Activated T-cell treated with anti-CD3 and anti-CD28 coated beads, Interleukin-2, amount 50 U/mL, for 24 hours (primary cell): ENCODE measurements at places on chromosomes 5 and 9.

GRCh38 chr9:91315191-91315590 is 46.5 kb downstream of the AUH start:
- H3K27me3 ChIP-seq = no peaks in the 10 kb centered on the region
- H3K36me3 ChIP-seq = peaks cover 87% of the 10 kb centered on the region
- H3K4me3 ChIP-seq = no peak overlapping the region
- H3K4me1 ChIP-seq = peaks cover 11% of the 10 kb centered on the region

DNA sequence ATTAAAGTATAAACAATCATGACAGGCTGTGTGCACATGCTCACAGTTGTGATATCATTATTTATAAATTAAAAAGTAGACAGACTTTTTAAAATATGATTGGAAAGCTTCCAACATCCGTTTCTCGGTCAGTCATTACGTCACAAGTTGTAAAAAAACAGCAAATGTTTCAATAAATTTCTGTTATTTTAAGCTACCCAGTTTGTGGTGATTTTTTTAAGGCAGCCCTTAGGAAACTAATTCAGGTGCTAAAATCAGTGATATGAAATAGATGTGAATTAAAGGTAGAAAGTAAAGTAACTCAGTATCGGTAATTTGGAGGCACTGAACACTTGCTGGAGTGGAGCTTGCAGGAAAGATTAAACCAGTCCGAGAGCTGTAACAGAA is 1.2 kb downstream of the CCNH start:
- DNase-seq = no peak
- peak overlapping the region; percentile 94 for H3K4me3 ChIP-seq
- H3K4me1 ChIP-seq = peaks cover 53% of the 10 kb centered on the region
- peak overlapping the region; percentile 96 for H3K27ac ChIP-seq

- no peak overlapping the region for H3K27ac ChIP-seq
- H3K4me1 ChIP-seq = no peaks in the 10 kb centered on the region
- no peaks in the 10 kb centered on the region for H3K36me3 ChIP-seq
- H3K27me3 ChIP-seq = peaks cover 11% of the 10 kb centered on the region
- no peak overlapping the region for H3K4me3 ChIP-seq
Observed at GRCh38 chr9:110877374-110877773, 160.9 kb downstream of the LPAR1 start.

DNA sequence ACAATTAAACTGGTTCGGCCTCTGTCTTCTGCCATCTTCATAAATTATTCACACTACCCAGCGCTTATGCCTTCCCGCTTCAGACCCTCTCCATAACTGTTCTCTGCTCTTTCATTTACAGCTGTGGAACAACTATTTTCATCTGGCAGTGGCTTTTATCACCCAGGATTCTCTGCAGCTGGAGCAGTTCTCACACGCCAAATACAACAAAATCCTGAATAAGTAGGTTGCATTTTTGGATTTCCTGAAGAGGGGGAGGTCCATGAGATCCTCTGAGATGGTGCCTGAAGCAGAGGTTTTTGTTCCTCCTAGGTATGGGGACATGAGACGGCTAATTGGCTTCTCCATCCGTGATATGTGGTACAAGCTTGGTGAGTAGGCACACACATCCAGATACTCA is 28.1 kb upstream of the INSYN2B start:
- no peaks in the 10 kb centered on the region for H3K27me3 ChIP-seq
- no peak overlapping the region for H3K27ac ChIP-seq
- no peak for DNase-seq
- peaks cover 83% of the 10 kb centered on the region for H3K36me3 ChIP-seq
- H3K4me1 ChIP-seq = no peaks in the 10 kb centered on the region
- H3K4me3 ChIP-seq = no peak overlapping the region

DNA sequence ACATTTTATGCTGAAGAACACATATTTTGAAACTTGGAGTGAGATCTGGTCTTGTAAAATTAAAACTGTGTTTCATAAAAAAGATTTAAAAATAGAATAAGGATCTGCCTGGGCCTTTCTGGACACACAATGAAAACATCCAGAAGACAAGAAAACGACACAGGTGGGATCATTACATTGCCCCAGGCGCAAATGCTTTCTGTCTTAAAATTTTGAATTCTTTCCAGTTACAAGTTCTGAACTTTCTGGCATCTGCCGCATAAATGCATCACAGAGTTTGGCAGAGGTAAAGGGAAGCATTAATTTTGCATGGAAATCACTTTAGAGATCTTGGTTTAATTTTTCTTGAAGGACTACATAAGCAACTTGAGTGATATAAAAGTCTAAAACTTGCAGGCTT is 219.6 kb downstream of the WDR70 start:
- peaks cover 3% of the 10 kb centered on the region for H3K4me1 ChIP-seq
- H3K36me3 ChIP-seq = peaks cover 49% of the 10 kb centered on the region
- H3K27me3 ChIP-seq = no peaks in the 10 kb centered on the region
- no peak for DNase-seq
- no peak overlapping the region for H3K27ac ChIP-seq

DNA sequence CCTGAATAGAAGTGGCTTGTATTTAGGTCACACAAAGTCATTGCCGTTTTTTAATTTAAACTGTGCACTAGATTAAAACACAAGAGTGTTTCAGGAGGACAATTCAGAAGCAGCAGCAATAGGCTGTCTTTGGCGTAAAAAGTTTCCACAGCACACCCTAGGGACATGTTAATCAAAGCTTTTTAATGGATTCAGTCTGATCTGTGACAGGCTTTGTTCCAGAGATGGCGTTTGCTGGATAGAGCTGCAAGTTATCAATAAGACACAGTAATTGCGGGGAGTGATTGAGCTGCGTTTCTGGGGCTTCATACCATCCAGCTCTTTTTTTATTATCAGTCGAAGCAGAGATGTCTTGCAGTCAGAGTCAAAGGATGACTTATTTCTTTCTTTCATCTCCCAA is 300.3 kb downstream of the ZNF608 start:
- H3K27ac ChIP-seq = no peak overlapping the region
- no peak for DNase-seq
- H3K4me1 ChIP-seq = no peaks in the 10 kb centered on the region
- H3K4me3 ChIP-seq = no peak overlapping the region

DNA sequence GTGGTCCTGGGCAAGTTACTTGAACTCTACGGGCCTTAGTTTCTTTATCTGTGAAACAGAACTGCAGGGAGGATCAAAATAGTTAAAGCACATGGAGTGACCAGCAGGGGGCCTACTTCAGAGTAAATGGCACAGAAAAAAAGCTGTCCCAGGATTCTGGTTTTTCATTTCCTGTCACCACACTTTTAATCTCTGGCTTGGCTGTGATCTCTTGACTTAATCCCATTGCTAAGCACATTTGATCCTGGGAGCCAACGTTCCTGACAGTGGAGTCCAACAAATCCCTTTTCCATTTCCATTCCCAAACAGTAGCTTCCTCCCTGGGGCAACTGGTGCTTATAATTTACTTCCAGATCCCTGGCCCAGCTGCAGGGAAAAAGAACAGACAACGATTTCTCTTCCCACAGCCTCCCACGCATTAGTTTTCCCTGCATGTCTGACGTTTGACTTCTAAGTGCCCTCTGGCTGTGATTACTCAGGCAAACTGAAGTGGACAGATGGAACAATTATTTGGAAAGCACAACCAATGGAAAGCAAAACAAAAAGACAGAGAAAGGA is 136.5 kb upstream of the STK32A start:
- H3K4me3 ChIP-seq = no peak overlapping the region
- DNase-seq = no peak
- peaks cover 6% of the 10 kb centered on the region for H3K27me3 ChIP-seq
- H3K36me3 ChIP-seq = no peaks in the 10 kb centered on the region
- H3K4me1 ChIP-seq = no peaks in the 10 kb centered on the region

DNA sequence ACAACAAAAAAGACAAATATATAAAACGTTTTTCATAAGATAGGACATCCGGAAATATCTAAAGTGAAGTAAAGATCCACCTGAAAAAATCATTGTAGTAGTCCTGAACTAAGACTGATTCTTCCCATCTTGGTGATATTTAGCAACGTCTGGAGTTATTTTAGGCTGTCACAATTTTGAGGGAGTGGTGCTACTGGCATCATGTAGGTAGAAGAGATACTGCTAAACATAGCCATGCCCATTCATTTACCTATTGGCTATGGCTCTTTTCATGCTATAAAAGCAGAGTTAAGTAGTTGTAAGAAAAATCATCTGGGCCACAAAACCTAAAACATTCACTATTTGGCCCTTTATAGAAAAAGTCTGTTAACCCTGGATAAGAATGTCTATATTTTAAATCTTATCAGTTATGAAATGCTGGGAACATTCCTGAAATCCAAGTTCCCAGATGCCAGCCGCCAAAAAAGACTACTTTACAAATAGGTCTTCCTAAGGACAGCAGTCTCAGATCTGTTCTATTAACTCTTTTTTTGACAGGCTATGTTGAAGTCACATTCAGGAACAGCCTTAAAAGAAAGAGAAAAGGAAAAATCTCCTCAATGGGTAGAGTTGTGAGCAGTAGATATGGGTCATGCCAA is 27.0 kb downstream of the RAPGEF6 start:
- H3K36me3 ChIP-seq = peaks cover 33% of the 10 kb centered on the region
- H3K27me3 ChIP-seq = no peaks in the 10 kb centered on the region
- no peak for DNase-seq
- peak overlapping the region; percentile 76 for H3K27ac ChIP-seq
- H3K4me1 ChIP-seq = peaks cover 65% of the 10 kb centered on the region

GRCh38 chr9:127173063-127173462 is 50.6 kb upstream of the ANGPTL2 start:
- H3K36me3 ChIP-seq = no peaks in the 10 kb centered on the region
- no peaks in the 10 kb centered on the region for H3K27me3 ChIP-seq
- no peaks in the 10 kb centered on the region for H3K4me1 ChIP-seq
- no peak overlapping the region for H3K4me3 ChIP-seq
- H3K27ac ChIP-seq = no peak overlapping the region

DNA sequence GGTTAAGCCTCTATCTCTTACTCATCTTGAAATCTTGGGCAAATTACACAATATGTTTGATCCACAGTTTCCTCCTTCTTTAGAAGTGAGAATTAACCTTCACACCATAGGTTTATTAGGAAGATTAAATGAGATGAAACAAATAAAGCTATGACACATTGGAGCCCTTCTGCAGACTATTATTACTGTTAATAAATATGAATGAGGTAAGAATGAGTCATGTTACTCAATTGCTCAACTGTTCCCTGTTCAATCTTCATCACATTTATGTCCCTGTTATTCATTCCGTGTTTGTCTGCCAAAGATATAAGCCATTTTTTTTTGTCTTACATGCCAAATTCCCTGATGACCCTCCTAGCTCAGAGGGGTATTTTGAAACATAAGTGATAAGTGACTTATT is 52.1 kb upstream of the PAPPA start:
- no peaks in the 10 kb centered on the region for H3K4me1 ChIP-seq
- no peak overlapping the region for H3K27ac ChIP-seq
- no peaks in the 10 kb centered on the region for H3K36me3 ChIP-seq
- no peaks in the 10 kb centered on the region for H3K27me3 ChIP-seq
- no peak overlapping the region for H3K4me3 ChIP-seq
- no peak for DNase-seq

GRCh38 chr5:121273833-121274433 is 577.7 kb upstream of the FTMT start:
- no peak overlapping the region for H3K27ac ChIP-seq
- no peaks in the 10 kb centered on the region for H3K4me1 ChIP-seq
- no peak for DNase-seq
- H3K36me3 ChIP-seq = no peaks in the 10 kb centered on the region
- H3K27me3 ChIP-seq = no peaks in the 10 kb centered on the region
- no peak overlapping the region for H3K4me3 ChIP-seq

DNA sequence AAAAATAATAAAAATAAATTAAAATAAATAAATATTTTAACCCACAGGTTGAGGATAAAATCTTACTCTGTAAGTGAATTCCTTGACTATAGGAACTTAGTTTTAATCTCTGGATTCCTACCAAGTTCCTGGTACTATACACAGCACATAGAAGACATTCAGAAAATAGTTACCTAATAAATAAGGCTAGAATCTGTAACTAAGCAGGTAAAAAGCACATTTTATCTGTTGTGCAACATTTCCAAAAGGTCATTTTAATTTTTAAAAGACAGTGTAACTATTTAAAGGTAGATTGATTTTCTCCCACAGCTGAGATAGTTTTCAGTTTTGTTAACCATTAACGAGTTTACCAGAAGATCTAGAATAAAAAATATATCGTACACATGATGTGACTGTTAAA is 47.8 kb downstream of the MLANA start:
- H3K27ac ChIP-seq = no peak overlapping the region
- no peak overlapping the region for H3K4me3 ChIP-seq
- no peaks in the 10 kb centered on the region for H3K27me3 ChIP-seq
- no peaks in the 10 kb centered on the region for H3K4me1 ChIP-seq

GRCh38 chr9:122821278-122821943 is 7.0 kb downstream of the PDCL start:
- no peak overlapping the region for H3K4me3 ChIP-seq
- no peak for DNase-seq
- H3K36me3 ChIP-seq = peaks cover 78% of the 10 kb centered on the region
- H3K4me1 ChIP-seq = peaks cover 55% of the 10 kb centered on the region

GRCh38 chr5:171678646-171679045 is 107.0 kb upstream of the SMIM23 start:
- no peak overlapping the region for H3K27ac ChIP-seq
- H3K36me3 ChIP-seq = no peaks in the 10 kb centered on the region
- peaks cover 5% of the 10 kb centered on the region for H3K4me1 ChIP-seq
- no peak overlapping the region for H3K4me3 ChIP-seq

- no peak overlapping the region for H3K27ac ChIP-seq
- H3K27me3 ChIP-seq = peaks cover 4% of the 10 kb centered on the region
- H3K4me3 ChIP-seq = no peak overlapping the region
Observed at GRCh38 chr5:17398431-17398830, 99.6 kb upstream of the TAF11L2 start.

GRCh38 chr9:109428854-109429253 is 69.3 kb downstream of the PTPN3 start:
- H3K27me3 ChIP-seq = peaks cover 3% of the 10 kb centered on the region
- no peak overlapping the region for H3K27ac ChIP-seq
- H3K36me3 ChIP-seq = no peaks in the 10 kb centered on the region
- H3K4me3 ChIP-seq = no peak overlapping the region
- no peaks in the 10 kb centered on the region for H3K4me1 ChIP-seq
- no peak for DNase-seq

GRCh38 chr9:87263291-87263690 is 234.4 kb upstream of the DAPK1 start:
- peaks cover 10% of the 10 kb centered on the region for H3K27me3 ChIP-seq
- no peak for DNase-seq
- no peaks in the 10 kb centered on the region for H3K4me1 ChIP-seq
- no peak overlapping the region for H3K27ac ChIP-seq

DNA sequence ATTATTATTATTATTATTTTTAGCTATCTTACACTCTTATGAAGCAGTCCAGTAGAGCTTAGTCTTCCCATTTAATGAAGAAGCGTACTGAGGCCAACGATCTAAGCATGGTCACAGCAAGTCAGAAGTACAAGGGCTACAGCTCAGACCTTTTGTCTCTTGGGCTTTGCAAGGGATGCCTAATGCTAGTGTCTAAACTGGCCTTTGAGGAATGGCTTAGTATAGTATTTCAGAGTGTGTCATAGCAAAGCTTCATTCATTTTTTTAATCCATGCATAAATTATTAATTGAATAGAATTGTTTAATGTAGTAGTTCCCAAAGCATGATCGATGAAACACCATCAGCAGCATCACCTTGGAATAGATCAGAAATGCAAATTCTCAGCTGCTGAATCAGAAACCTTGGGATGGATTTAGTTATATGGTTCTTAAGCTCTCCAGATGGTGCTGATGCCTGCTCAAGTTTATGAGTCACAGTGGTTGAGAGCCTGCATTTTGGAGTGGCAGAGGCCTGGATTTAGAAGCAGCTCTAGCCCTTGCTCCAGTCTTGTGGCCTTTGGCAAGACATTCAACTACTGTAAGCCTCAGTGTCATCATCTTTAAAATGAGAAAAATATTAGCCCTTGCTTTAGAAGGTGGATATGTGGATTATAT is 6.1 kb downstream of the IL12B start:
- DNase-seq = no peak
- H3K4me1 ChIP-seq = no peaks in the 10 kb centered on the region
- no peaks in the 10 kb centered on the region for H3K36me3 ChIP-seq
- H3K4me3 ChIP-seq = no peak overlapping the region
- no peak overlapping the region for H3K27ac ChIP-seq
